ENCODE measurements at places on chromosomes 1 and 21. TPM values are rescaled to one million over a fixed set of nuclear protein-coding genes. Genes with fewer than 3 reads are reported as not detected.

DNA sequence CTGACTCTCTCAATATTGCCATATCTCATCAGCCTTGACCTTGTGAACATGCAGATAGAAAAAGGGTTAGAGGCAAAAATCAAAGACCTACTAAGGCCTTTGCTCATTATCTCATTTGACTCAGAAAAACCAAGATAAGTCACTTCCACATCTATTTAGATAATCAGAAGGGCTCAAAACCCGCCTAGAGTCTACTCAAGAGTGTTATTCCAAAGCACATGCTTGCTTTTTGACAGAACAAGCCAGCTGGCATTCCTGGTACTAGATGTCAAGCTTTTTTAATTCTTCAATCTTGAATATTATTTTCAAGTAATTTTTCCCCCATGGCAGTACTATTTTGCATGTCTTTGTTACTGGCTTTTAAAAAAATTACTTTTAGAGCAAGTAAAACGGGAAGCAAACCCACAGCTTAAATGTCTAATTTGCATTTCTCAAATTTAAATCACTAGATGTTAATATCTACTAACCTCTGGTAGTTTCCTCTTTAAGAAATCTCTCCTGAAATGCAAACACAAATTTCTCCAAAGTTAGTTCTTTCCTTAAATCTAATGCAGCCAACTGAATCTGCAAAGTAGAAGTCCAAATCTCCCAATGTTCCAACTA, 51.5 kb downstream of the APP start:
- DNase-seq, result no peak

DNA sequence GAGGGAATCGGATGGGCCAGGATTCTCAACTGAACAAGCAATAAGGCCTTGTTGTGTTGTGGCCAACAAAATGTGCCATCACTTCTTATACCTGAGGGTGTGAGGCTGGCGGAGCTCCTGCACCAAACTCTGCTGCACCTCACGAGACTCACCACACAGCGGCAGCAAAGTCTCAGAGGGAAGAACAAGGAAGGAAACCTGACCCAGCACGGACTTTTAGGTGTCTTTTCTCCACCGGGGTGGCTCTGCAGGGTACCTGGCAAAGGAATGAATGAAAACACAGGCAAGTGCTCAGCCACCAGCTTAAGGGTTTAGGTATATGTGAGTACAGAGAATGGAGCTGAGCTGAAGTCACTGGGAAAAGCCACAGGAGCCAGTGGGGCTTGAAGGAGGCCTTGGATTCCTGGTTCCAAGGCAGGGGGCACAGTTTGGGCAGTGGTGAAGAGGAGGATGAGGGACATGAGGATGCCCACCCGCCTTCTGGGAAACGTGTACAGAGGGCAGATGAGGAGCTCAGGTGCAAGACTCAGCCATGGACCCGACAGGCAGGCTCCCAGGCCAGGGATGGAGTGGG, 31.1 kb upstream of the HSD3B1 start:
- DNase-seq, result peak; percentile 21

GRCh38 chr1:29966526-29967045, 730.3 kb downstream of the PTPRU start:
- no peak for DNase-seq

- DNase-seq, result no peak
These were observed 28.9 kb downstream of the ZSCAN20 start for GRCh38 chr1:33501309-33501708.

DNA sequence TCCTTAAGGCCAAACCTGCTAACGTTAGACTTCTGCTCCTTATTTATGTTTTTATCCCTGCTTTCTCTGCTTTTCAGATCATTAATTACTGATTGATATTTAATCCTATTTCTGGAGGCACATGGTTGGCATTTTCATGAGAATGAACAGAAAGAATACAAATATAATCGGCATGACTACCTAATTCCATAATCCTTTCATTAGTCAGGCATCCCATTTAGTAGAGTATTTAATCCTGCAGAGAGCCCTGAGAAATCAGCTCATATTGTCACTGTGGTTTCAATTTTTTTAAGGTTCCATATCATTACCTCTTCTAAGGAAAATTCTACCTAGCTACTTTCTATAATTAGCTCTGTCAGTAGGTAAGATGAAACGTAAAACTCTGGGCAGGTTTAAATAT, 238.8 kb downstream of the NCAM2 start:
- no peak for DNase-seq

DNA sequence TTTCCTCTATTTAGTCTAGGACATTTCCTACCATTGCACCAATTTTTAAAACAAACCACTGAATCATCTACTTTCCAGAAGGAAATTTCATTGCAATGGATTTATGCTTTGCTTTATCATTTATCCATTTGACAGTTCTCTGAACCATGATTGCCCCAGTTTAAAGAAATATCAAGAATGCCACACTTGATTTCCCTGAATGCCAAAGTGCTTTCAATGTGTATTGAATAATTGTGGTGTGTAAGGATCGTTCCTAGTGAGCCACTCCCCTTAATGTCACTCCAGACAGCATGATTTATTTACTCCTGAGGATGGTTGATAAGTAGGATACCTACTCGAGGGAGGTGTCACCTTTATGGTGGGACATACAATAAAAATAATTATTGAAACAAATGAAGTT, 169.6 kb downstream of the RYR2 start:
- DNase-seq, result no peak

GRCh38 chr1:75643460-75643859, 32.5 kb upstream of the SLC44A5 start:
- DNase-seq, result no peak

GRCh38 chr1:3050603-3051002, 18.4 kb upstream of the PRDM16 start:
- DNase-seq, result no peak

- no peak for DNase-seq
These were observed 50.0 kb upstream of the BOLA1 start for GRCh38 chr1:149849111-149849946.

DNA sequence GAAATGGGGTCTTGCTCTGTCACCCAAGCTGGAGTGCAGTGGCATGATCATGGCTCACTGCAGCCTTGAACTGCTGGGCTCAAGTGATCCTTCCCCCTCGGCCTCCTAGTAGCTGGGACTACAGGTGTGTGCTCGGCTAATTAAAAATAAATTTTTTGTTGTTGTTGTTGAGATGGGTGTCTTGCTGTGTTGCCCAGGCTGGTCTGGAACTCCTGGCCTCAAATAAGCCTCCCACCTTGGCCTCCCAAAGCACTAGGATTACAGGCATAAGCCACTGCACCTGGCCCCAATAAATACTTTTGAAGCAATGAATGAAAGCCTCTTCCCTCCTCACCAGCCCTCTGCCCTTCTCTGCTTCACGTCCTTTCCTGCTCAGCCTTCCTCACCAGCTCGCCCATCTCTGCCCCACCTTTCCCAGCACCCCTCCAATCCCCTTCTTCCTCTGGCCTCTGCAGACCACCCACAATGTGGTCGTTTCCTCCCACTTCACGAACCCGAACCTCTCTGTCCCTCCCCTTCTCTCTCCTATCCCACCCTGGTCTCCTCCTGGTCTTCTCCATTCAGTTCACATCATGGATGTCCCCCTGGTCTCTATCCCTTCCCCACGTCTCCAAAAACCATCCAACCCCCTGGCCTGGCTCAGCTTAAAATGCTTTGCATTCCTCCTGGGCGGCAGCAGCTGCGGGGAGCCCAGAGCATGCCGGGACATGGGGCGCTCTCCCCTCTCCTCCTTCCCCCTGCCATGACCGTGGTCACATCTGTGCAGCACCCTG, 38.4 kb downstream of the RAP1GAP start:
- no peak for DNase-seq

DNA sequence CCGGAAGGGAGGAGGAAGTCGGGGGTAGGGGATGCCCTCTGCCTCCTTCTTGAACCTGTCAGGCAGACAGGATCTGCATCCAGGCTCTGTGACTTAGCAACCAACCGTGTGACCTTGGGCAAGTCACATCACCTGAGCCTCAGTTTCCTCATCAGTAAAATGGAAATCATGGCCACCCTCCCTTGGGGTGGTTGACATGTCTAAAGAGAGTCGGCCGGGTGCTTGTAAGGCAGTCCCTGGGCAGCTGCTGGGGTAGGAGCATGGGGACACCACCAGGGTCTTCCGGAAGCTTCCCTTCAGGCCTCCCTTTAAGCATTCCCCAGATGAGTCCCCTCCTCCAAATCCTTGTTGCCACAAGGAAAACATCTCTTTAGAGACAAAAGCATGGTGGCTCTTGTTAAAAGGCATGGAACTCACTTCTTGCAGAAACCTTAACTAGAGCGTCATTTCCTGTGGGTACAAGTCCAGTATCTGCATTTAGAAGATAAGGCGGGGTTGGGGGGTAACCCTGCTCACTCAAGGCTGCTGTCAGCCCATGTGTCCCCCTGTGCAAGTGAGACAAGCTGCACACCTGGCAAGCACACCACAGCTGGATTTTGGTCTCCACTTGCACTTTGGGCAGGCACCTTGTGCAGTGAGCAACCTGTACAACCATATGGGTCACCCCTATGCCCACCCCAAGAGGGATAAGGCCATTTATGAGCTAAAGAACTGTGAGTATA, 10.4 kb downstream of the CLCNKB start:
- no peak for DNase-seq

Gene KLF17
- total RNA-seq, result 0.28 TPM

Gene NRDC
- 75.8 TPM for total RNA-seq

Gene NEGR1
- total RNA-seq, result 13.1 TPM

Gene FAM110D
- total RNA-seq, result not detected

Gene TNFRSF4
- total RNA-seq, result not detected

Gene PLA2G2C
- total RNA-seq, result not detected

Data from IMR-90 (cell line).